Glutamatergic neuron (in vitro differentiated cells): ENCODE measurements at places on chromosomes 16 and 17. TPM values are rescaled to one million over a fixed set of nuclear protein-coding genes. Genes with fewer than 3 reads are reported as not detected.

The NTN3 gene
- total RNA-seq: 5.4 TPM

The KRTAP4-5 gene
- total RNA-seq: not detected

The ABCC11 gene
- total RNA-seq: not detected

The SULT1A3 gene
- total RNA-seq: 15.8 TPM

The HSF5 gene
- 0.10 TPM for total RNA-seq

The SCNN1G gene
- 0.39 TPM for total RNA-seq

The NT5M gene
- 8.2 TPM for total RNA-seq

The CPNE7 gene
- 17.8 TPM for total RNA-seq
